ENCODE measurements at places on chromosomes 12 and 14.
A peak's percentile ranks its signal among the peaks of the same experiment; 100 is the strongest.

DNA sequence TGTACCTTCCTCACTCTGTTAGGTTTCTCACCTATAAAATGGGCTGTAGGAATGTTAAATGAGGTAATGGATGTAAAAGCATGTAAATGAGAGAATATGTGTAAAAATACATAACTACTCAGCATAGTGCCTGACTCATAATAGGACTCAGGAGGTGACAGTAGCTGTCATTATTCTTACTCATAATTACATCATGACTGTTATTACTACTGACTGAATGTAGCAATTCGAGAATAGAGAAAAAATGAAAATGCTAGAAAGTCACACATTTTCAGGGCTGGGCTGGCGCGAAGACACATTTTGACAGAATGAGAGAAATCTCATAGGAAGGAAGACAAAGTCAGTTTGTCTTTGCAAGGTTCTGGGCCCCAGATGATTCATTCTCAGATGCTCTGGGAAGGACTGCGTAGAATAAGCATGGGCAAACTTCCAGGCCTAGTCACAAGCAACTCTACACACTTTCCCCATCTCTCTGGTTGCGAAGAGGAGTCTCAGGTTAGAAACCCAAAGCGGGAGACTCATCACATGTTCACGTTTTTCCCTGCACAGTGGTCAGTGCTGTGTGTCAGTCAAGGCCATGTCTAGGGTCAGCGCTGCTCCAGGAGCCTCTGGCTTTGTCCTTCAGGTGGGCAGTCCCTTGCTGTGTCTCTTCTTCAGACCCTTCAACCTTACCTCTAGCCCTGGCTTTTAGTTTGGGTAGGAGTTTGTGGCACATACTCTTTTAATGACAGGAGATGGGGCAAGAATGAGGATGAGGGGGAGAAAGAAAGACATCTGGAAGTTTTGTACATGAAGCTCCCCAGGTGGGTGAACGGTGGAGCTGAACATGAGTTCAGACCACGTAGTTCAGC lies 8.4 kb downstream of the GPRC5A start:
- peak; percentile 94 for DNase-seq

DNA sequence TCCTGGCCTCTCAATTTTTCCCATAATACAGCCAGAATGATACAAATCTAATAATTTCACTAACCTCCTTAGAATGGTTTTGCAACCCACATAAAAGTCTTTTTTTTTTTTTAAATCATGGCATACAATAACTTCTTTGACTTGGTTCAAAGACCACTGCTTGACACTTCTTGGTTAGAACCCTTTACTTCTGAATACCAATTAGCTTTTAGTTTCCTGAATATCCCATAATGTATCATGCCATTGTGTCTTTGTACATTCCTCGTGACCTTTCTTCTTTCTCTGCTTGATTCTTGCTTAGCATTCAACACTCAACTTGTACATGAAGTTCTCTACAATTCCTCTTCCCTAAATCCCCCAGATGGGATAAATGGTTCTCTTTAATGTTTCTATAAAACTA lies 19.3 kb downstream of the KLHL28 start:
- DNase-seq: no peak

- DNase-seq: peak; percentile 80
These were observed 21.9 kb upstream of the KLC1 start for GRCh38 chr14:103606963-103607668.

DNA sequence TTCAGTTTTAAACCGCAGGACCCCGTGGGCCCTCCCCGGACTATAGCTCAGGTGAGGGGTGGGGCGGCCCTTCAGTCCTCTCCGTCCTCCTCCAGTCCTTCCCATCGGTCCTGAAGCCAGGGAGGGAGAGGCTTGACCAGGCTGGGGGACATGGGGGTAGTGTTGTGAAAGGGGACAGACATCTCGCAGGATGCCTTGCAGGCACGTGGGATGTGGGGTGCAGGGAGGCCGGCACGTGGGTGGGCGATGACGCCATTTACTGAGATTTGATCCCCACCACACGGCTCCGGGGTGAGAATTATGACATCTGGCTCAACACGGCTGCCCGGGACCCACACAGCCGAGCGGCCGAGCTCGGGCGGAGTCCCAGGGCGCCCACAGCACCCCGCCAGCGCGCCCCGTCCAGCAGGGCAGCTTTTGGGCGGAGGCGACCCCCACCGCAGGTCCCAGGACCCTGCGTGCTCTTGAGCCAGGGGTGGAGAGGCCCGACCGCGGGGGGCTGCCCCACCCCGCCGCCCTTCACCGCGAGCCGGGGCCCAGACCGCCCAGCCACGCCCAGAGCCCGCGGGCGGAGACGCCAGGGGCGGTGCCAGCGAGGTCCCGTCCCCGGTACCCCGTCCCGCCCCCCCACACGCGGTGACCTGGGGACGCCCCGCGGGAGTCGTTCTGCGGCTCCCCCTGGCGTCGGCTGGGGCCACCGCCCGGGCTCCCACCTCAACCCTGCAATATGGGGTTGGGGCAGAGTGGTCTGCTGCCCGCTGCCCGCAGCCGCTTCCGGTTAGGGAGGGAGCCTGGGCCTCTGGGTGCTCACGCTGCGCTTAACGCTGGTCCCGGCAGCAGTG lies 3.3 kb upstream of the EXOC3L4 start:
- no peak for DNase-seq

DNA sequence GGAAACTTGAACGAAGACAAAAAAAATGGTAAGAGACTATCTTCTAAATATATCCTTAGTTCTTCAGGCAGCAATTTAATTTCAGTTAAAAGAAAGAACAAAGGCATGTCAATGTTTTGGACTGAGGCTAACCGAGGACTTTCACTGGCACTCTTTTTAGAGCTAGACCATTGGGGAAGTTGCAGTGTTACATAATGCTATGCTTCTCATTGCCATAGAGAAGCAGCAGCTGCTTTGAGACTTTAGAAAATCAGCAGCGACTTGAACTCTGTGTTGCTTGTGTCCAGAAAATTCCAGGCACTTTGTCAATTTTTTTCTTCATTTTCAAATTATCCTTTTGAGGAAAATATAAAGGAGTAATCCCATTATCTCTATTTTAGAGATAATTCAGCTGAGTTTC lies 964.2 kb downstream of the NRXN3 start:
- no peak for DNase-seq

GRCh38 chr12:121600702-121601336 lies 20.0 kb upstream of the KDM2B start:
- no peak for DNase-seq

DNA sequence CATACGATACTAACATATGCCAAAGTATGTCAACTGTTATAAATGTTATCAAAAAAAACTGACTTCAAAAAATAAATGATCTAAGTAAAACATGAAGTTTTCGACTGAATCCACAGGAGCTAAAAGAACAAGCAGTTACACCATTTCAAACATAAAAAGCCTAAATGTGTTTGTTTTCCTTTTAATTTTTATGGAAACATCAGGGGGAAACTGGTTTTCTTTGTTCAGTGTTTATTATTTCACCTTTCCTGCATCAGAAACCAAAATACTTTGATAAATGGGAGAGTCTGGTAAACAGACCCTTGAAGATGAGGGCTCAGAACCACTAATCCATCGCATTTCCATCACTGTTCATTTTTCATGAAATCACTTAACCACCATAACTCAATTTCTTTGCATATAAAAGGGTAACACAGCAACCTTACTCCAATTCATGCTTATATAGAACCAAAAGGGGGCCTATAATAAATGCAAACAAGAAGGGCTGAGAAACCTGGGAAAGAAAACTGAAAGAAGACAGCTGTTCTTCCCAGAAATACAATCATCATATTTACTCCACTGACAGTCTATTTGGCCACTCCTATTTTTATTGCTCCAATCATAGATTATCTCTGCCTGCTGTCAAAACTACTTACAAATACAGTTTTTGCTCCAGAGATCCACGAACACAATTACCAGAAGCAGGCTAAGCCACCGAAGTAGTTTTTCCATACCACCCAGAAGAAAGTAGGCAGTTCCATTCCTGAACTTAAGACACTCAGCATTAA lies 17.0 kb downstream of the FGD6 start:
- no peak for DNase-seq

DNA sequence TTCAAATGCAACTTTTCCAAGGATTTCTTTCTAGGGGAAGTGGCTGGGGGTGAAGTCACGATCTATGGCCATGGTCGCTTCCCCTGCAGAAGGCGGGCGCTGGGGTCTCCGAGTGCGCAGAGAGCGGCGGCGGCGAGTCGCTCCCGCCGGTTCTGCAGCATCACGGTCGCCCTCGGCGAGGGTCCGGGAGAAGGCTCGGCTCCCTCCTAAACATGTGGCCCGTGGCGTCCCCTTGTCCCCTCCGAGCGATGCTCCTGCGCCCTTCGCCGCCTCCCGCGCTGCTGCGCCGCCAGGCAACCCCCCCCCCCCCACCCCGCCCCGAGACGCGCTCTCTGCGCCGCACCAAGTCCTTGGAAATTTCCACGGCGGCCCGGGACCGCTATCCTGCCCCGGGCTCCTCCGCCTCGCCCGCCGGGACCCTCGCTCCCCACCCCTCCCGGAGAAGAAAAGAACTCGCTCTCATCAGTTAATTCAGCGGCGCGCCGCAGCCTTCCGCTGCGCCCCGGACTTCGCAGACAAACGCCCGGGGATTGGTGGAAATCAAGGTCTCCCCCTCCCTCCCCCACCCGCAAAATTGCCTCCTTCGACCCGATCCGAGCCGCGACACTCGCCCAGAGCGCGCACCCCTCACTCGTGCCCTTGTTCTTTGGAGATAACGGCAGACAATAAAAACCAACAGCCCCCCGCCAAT lies at the start of gene ST8SIA1:
Gene ST8SIA1 (minus strand): TSS at position 298 of the 691 bp plus-strand sequence. CDS start 475 bp downstream, outside the sequence.
- DNase-seq: no peak

DNA sequence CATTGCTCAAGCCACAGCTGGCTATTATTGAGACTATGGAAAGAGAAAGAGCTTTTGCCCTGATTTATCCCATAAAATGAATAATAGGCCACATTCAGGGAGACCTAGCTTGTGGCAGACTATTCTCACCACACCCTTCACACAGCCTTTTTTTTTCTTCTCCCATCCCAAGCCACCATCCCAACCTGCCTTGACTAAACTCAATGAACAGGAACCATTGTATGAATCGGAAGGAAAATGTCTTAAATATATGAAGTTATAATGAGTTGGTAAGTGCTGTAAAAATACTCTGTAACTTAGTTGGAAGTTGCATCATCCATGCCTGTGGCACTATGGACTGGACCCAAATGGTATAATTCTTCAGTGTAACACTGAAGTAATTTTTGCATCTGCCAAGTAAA lies 338.4 kb downstream of the RAD51B start:
- DNase-seq: no peak

- no peak for DNase-seq
These were observed 67.6 kb downstream of the FOXN3 start for GRCh38 chr14:89349171-89350008.

DNA sequence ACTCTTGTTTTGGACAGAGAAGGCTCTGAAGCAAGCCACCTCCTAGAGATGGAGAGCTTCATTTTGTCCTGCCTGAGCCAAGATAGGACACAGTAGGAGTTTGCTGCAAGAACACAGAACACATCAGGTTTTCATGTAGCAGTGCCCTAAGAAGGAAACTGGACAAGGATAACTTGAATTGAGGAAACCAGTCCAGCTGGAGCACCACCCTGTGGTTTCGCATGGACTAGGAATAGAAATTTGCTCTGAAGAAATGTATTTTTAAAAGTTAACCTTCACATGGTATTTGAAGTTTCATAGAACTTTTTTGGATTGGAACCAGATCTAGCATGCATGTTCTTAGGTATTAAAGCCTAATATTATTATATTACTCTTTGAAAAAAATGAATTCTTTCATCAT lies 68.8 kb downstream of the RERG start:
- DNase-seq: no peak

GRCh38 chr14:35553808-35554207 lies 19.8 kb downstream of the INSM2 start:
- DNase-seq: no peak

GRCh38 chr12:107469011-107469410 lies 216.6 kb upstream of the PWP1 start:
- no peak for DNase-seq

DNA sequence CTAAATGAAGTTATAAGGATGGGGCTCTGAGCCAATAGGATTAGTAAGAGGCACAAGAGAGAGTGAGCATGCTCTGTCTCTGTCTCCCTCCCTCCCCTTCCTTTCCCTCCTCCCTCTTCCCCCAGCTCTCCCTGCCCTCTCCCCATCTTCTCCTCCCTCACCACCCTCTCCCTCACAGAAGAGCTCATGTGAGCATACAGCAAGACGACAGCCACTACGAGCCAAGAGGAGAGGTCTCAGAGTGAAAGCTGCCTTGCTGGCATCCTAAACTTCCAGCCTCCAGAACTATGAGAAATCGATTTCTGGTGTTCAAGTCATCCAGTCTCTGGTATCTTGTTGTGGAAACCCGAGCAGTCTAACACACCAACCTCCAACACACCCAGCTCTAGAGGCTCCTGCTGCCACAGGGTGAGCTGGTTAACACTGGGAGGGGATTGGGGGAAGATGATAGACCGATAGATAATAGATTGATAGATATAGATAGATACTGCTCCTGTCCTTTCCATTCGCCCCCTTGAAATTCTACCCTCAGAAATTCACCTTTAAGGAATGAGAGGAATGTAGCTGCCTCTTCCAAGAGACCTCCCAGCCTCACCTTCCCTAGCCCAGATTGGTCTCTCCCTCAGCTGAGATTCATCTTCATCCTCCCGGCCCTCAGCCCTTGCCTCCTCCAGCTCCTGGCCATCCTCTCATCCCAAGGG lies 25.8 kb upstream of the ACTN1 start:
- no peak for DNase-seq

GRCh38 chr14:23629832-23630396 lies 6.2 kb upstream of the DHRS2 start:
- no peak for DNase-seq

DNA sequence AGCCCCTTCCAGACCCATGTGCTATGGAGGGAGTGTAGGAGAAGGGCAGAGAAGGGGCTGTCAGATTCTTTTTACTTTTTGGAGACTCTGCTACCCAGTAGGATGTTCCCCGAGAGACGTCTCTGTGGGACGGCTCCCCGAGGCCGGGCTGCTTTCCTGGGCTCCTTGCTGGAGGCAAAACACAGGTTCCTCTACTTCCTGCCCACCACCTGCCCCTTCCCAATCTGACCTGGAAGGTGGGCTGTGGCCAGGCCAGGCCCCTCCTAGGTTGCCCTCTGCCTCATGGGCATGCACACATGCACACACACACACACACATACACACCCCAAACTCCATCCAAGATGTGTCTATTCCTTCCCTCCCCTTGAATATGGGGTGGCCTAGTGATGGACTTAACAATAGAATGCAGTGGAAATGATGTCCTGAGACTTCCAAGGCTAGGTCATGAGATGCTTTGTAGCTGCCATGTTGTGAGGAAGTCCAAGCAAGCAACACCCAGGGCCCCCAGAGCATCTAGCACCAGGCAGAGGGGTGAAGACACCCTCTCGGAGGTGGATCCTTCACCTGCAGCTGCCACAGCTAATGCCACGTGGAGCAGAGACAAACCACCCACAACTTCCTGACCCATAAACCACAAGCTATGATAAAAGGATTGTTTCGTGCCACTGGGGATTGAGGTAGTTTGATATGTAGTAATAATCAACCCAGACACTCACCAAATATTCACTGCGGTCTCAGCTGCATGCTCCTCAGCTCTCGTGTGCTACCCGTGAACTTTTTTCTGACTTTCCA lies 1.6 kb upstream of the ASB2 start:
- no peak for DNase-seq

- no peak for DNase-seq
These were observed 4.6 kb upstream of the OTUB2 start for GRCh38 chr14:94021416-94022157.

GRCh38 chr12:106358396-106359241 lies 1.1 kb downstream of the POLR3B start:
- DNase-seq: no peak
